ENCODE measurements at places on chromosomes 3 and 15.

DNA sequence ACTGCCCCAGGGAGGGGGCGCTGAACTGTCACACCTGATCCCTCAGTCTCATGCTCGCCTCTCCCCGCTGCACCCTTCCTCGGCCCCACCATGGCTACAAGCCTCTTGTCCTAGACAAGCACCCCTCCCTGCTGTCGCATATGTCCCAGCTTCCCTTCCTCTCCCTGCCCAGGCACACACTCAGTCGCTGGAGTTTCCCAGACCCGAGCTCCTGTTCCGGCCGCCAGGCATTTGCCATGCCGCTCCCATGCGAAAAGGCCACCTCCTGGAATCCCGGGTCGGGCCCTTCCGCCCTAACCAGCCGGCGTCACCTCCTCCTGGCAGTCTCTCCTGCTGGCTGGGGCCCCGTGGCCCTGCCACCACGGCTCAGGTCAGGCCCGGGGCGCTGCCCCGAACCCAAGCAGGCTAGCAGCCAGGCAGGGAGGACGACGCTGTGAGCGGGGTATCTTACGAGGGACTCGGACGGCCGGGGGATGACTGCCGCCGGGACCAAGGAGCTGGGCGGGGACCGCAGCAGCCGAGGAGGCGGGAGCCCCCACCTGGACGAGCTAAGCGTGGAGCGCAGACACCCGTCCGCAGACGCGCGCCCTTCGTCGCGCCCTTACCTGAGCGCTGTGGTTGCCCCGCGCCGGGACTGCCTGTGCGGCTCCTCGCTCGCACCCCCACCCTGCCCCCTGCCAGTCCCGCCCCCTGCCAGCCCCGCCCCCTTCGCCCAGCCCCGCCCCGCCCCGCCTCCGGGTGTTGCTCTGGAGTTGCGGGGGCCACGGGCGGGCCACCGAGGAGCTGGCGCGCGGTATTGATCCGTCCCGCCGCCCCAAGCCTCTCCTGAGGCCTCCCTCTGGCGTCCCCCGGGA lies at the start of gene ALS2CL:
TSS of gene ALS2CL (minus strand) at position 642 of the 854 bp plus-strand sequence. CDS start 4,239 bp downstream, outside the sequence.
- DNase-seq = peak; percentile 61

DNA sequence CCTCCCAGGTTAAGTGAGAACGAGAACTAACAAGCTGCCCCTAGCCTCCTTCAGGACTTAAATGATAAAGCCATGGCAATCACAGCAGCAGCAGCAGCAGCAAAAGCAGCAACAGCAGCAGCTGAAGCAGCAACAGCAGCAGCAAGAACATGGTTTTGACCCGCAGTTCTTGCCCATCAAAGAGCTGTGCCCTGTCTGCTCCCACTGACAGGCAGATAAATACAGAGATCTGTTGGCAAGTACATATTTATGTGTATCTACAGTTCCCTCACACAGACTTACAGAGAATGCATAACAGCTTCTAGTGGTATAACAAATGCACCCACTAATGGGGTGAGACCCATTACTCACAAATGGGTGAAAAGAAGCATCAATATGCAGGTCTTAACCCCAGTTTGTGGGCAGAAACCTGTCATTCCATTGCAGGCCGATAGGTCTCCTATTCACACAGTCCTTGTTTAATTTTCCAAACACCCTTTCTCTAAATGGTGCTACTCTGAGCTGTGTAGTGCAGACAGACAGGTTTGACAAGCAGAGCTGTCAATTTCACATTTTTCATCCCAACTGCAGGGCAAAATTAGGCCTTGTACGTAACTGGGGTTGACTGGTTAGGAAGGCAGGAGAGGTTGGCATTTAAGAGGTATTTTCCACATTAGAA lies 316.3 kb downstream of the TIGIT start:
- DNase-seq = no peak

DNA sequence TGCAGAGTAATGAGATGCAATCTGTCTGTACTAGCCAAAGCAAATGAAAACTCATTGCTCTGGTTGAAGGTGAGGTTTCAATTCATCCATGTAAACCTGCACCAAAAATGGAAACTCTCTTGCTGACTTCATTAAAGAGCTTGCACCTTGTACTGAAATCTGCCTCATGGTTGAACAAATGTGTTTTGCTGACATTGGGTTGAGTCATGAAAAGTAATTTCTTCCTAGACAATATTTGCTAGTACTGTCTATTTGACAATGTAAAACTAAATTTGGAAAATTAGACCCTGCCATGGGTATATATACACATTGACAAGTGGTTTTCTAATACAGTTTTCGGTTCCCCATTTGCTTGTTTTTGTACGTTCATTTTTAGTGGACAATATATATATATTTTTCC lies 33.3 kb downstream of the RYR3 start:
- DNase-seq = no peak

DNA sequence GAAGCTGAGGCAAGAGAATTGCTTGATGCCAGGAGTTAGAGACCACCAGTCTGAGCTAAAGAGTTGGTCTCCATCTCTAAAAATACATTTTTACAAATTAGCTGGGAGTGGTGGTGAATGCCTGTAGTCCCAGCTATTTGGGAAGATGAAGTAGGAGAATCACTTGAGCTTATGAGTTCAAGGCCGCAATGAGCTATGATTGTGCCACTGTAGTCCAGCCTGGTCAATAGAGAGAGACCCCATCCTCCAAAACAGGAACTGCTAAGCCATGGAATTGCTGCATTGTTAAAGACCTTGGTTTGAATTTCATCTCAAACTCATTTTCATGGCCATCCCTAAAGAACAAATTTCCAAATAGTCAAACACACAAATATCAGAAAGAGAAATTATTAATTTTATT lies 113.9 kb upstream of the AGTR1 start:
- no peak for DNase-seq

- peak; percentile 16 for DNase-seq
Observed at GRCh38 chr3:38029400-38030125, at the start of gene PLCD1. Gene PLCD1 (minus strand): TSS chr3:38029642. CDS start chr3:38029539, 103 bp downstream.

DNA sequence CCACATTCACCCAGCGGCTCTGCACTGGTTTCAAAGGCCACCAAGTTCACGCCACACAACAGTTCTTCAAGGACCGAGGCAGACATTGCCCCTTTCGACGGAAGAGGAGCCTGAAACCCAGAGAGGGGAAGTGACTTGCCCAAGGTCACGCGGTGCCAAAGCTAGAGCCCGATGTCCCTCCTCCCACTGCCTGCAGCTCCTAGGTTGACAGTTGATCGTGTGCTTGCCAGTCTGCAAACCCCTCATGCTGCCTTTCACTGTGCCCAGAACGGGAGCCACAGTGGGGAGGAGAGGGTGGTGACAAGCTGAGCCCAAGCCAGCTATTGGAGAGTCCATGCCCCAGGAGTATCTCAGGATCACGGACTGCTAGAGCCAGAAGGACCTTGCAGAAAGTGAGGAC lies 230.9 kb downstream of the XXYLT1 start:
- no peak for DNase-seq

- DNase-seq = peak; percentile 97
Observed at GRCh38 chr15:79896634-79897379, at the start of gene MTHFS. Gene MTHFS (minus strand): TSS chr15:79897014. CDS start chr15:79896988, 26 bp downstream.

DNA sequence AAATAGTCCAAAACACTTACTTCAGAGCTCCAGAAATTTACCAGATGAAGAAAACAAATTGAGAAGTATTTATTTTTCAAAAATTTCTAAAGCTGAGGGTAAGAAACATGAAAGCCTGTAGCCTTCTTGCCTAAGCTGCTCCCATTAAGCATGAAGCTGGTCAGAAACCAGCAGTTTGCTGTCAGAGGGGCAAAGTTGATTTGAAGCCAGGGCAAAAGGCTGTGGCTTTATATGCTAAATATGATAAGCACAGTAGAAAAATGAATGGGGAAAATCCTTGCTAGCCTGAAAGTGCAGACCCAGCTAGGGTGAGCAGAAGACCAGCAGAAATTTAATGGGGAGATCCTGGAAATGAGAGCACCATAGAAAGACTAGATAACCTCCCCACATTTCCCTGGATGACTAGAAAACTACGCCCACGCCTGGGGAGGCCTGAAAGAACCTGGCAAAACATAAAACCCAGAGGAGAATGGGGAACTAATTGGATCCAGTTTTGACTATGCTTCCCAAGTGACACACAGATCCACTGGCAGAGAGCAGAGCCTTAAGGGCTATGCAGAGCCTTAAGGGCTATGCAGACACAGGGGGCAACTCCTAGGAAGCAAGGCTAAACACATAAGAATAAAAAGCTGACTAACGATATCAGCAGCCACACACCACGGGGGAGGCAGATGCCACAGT lies 43.0 kb upstream of the HEG1 start:
- DNase-seq = no peak

GRCh38 chr15:55031727-55032126 lies 165.0 kb downstream of the RSL24D1 start:
- DNase-seq = no peak

- no peak for DNase-seq
Observed at GRCh38 chr3:113555138-113555537, 22.8 kb downstream of the SIDT1 start.

GRCh38 chr3:25781145-25781757 lies 2.0 kb downstream of the NGLY1 start:
- DNase-seq = no peak
